ENCODE measurements at places on chromosomes 6 and 20. TPM values are rescaled to one million over a fixed set of nuclear protein-coding genes. Genes with fewer than 3 reads are reported as not detected.

- no peaks in the 10 kb centered on the region for H3K4me1 ChIP-seq
- H3K27me3 ChIP-seq, result no peaks in the 10 kb centered on the region
- H3K27ac ChIP-seq, result no peak overlapping the region
Measured at GRCh38 chr6:1620504-1621069, 10.9 kb downstream of the FOXC1 start.

ADGRG6 gene
- 98.7 TPM for total RNA-seq

- no peaks in the 10 kb centered on the region for H3K27me3 ChIP-seq
- no peak overlapping the region for H3K4me3 ChIP-seq
- H3K36me3 ChIP-seq, result no peaks in the 10 kb centered on the region
- DNase-seq, result no peak
- H3K27ac ChIP-seq, result no peak overlapping the region
- no peaks in the 10 kb centered on the region for H3K4me1 ChIP-seq
Measured at GRCh38 chr6:35435074-35435837, 16.9 kb upstream of the FANCE start.

GRCh38 chr6:161273274-161273751 lies 548 bp downstream of the AGPAT4 start:
- peak overlapping the region; percentile 45 for H3K4me3 ChIP-seq
- H3K27me3 ChIP-seq, result no peaks in the 10 kb centered on the region
- H3K4me1 ChIP-seq, result peaks cover 8% of the 10 kb centered on the region
- no peaks in the 10 kb centered on the region for H3K36me3 ChIP-seq
- peak overlapping the region; percentile 91 for H3K27ac ChIP-seq
- no peak for DNase-seq

DNA sequence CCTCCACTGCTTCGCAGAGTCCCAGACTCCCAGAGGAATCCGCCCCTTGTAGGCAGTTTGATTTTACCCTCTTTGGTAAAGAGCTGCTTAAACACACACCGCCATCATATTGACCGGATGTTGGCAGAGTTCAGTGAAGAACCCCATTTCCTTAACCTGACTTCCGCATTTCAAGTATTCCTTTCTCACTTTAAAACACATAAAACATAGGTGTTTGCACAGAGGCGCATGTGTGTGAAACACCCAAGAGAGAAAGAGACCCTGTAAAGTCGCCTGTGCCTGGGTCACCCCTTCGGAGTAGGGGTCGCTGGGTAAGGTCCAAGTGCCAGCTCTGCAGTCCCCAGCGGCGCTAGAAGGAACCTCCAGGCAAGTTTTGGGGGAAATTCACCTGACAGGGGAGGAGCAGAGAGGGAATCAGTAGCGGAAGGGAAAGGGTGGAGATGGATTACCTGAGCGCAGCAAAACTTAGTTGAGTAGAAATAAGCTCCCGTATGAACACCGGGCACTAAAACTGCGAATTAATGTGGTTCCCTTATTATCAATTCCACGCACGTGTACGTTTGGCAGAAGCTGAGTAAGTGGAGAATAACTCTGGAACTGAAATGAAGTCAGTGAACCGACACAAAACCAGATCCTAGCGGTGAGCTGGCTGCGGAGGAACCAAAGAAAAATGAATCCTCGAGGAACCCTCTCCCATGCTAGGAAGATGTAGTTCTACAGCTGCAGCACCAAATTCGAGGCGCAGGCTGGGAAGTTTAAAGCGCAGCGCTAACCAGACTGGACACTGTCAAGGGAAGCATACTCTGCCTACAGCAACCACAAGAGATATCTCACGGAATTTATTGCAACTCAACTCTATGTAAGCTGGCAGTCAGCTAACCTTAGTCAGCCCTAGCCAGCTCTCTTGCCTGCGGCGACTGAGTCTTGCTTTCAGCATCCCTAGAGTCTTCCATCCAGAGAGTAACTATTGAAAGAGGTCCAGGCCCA lies 3.5 kb upstream of the HTR1B start:
- DNase-seq, result no peak
- H3K36me3 ChIP-seq, result no peaks in the 10 kb centered on the region
- no peaks in the 10 kb centered on the region for H3K27me3 ChIP-seq
- H3K27ac ChIP-seq, result no peak overlapping the region

GRCh38 chr20:58149437-58150091 lies 78.9 kb downstream of the ANKRD60 start:
- no peaks in the 10 kb centered on the region for H3K4me1 ChIP-seq
- DNase-seq, result no peak
- no peak overlapping the region for H3K27ac ChIP-seq
- H3K36me3 ChIP-seq, result no peaks in the 10 kb centered on the region
- H3K4me3 ChIP-seq, result no peak overlapping the region
- peaks cover 1% of the 10 kb centered on the region for H3K27me3 ChIP-seq

DNA sequence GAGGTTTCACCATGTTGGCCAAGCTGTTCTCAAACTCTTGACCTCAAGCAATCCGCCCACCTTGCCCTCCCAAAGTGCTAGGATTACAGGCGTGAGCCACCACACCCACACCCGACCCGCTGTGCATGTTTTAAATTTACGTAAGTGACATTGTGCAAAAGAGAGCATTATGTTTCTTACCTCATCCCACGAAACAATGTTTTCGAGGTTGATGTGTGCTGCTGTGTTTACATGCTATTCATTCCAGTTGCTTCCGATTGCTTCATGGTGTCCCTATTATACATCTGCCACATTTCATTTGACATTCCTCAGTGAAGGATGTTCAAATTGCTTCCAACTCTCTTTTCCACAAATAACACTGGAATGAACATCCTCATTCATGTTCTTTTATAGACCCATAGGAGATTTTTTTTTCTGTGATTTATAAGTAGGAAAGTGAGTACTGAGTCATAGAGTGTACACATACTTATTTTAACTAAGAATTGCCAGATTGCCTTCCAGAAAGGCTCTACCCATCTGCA lies 403.9 kb upstream of the JARID2 start:
- no peaks in the 10 kb centered on the region for H3K4me1 ChIP-seq
- no peak for DNase-seq

SPATS1 gene
- total RNA-seq, result not detected

FBXL4 gene
- 5.9 TPM for total RNA-seq

Measured in Caco-2 (cell line).